ENCODE measurements at places on chromosomes 1 and 21.

- no peak for DNase-seq
Observed at GRCh38 chr1:32903991-32904785, 3.0 kb upstream of the TMEM54 start.

GRCh38 chr21:17636711-17637110 lies 24.0 kb upstream of the BTG3 start:
- no peak for DNase-seq

DNA sequence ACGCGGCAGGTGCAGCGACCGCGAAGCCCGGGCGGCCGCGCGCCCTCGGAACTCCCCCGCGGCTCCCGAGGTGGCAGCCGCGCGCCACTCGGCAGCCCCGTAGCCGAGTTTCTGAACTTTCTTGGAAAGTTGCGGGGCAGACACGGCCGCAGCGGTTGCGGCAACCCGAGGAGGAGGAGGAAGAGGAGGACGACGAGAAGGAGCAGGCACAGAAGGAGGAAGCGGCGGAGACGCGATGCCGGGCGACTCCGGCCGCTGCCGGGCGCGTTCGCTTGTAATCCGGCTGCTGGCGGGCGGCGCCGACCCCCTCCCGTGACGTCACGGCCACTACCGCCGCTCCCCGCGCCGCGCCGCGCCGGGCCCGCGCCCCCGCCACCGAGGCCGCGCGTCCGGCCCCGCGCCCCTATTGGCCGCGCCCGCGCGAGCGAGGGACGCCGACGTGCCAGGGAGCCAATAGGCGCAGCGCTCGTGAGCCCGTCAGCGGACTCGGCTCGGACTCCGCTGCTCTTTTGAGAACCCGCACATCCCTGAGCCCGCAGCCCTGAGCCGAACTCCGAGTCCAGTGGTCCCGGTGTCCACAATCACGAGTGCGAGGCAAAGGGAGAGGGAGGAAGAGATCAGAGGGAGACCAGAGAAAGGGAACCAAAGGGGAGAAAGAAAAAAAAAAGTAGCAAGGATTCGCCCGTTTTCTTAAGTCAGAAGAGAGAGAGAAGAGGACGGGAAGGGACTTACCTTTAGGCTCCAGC lies 736 bp upstream of the BARHL2 start:
- DNase-seq, result no peak

GRCh38 chr1:244436336-244437085 lies 15.2 kb downstream of the ADSS2 start:
- DNase-seq, result no peak

DNA sequence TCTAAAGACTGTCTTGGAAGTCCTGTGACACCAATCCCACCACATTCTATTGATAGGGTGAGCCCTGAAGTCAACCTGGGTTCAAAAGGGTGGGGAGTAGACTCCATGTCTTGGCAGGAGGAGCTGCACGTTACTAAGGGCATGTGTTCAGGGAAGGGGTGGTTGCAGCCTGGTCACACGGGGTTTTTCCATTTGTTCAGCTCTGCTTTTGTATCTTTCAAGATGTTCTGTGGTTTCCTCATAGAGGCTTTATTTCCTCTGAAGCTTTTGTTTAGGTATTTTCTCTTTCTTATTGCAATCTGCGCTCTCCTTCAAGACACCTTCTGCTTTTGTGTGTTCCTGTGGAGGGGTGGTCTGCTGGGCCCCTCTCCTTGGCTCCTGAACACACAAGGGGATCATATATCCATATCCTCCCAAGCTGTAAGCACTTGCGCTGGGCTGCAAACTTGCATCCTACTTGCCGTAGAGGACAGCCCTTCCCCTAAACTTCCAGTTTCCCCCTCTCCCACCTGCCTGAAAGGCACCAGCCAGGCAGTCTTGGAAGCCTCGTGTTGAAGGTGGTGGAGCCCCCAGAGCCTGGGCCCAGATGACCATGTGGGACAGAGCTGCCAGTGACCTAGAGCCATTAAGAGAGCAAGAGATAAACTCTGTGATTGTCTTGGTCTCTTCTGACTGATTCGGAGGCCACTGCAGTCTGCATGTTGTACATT lies 62.5 kb upstream of the TRAPPC10 start:
- no peak for DNase-seq

- no peak for DNase-seq
Observed at GRCh38 chr1:43524804-43525203, 5.9 kb upstream of the PTPRF start.

GRCh38 chr1:219883400-219884332 lies 44.7 kb downstream of the SLC30A10 start:
- no peak for DNase-seq

DNA sequence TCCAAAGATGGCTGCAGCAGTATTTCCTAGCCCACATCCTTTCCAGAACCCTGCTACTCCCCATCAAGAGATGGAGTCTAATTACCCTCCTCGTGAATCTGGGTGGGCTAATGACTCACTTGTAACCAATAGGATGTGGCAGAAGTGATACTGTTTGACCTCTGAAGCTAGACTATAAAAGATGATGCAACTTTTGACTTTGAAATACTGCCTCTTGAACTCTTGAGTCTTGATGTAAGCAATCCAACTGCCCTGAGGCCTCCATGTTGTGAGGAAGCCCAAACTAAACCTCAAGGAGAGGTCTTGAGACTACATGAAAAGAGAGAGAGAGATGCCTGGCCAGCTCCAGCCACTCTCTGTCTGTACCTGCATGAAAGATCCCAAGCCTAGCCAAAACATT lies 29.5 kb downstream of the LMO4 start:
- no peak for DNase-seq

DNA sequence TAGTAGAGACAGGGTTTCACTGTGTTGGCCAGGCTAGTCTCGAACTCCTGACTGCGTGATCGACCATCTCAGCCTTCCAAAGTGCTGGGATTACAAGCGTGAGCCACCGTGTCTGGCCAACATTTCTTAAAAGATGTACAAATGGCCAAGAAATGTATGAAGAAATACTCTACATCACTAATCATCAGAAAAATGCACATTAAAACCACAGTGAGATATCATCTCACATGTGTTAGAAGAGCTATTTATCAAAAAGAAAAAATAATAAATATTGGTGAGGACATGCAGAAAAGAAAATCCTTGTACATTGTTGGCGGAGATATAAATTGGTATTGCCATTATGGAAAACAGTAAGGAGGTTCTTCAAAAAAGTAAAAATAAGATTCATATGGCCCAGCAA lies 33.6 kb upstream of the TNFSF18 start:
- DNase-seq, result no peak

DNA sequence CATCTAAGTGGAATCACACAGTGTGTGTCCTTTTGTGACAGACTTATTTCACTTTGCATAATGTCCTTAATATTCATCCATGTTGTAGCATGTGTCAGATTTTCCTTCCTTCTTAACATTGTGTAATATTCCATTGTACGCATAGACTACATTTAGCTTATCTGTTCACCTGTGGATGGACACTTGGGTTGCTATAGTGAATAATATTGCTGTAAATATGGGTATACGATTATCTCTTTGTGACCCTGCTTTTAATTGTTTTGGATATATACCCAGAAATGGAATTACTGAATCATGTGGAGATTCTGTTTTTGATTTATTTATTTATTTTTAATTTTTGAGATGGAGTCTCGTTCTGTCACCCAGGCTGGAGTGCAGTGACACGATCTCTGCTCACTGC lies 63.0 kb upstream of the ATP5PO start:
- DNase-seq, result no peak

DNA sequence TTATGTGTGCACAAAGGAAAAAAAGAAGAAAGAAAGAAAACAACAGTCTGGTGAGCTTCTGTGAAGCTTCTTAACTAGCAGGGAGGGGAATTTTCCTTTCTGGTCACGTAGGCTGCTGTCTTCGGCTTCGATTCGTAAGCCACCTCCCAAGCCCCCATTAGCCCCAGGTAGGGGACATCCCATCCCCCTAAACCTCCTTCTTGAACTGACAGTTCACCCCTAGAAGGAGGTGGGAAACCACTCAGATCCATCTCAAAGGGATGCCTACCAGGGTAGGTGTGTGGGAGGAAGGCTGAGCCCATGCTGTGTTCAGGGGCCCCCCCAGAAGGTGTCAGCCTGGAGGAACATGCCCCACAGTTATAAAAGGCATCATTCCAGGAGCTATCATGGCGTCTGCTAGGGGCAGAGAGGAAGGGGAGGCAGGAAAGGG lies 25.8 kb downstream of the CD247 start:
- DNase-seq, result no peak

- no peak for DNase-seq
Observed at GRCh38 chr1:156898161-156898566, 4.6 kb downstream of the PEAR1 start.

DNA sequence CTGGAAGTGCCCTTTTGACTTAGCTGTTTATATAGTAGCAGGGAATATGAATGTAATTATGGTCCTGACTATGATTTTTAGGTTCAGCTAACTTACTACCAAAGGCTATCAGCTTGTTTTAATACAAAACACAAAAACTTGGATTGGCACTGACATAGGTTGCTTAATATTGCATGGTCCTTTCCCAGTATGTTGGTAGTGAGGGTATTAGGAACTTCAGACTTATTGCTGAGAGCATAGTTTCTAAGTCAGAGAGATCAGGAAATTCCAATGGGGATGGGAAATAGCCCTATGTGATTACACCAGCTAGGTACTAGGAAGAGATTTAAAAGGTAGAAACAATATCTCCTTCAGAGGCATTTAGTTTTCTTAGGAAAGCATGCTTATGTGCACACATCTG lies 7.7 kb downstream of the ARID1A start:
- DNase-seq, result no peak

DNA sequence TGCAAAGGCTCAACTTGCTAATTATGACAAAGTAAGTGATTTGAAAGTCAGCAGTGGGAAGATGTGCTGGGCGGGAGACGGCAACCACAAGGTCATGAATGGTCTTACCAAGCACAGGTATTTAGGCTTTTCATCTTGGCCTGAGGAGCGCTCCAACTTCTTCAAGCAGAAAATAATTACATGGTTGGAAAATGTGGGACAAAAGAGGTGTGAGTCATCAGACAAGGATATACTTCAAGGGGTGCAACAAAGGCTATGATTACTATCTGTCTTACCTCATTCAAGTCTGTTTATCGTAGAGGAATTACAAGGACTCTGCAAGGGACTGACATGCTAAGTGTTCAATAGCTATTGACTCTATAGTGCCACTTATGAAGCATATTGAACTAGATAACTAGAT lies 2005.7 kb downstream of the MRPL39 start:
- no peak for DNase-seq

DNA sequence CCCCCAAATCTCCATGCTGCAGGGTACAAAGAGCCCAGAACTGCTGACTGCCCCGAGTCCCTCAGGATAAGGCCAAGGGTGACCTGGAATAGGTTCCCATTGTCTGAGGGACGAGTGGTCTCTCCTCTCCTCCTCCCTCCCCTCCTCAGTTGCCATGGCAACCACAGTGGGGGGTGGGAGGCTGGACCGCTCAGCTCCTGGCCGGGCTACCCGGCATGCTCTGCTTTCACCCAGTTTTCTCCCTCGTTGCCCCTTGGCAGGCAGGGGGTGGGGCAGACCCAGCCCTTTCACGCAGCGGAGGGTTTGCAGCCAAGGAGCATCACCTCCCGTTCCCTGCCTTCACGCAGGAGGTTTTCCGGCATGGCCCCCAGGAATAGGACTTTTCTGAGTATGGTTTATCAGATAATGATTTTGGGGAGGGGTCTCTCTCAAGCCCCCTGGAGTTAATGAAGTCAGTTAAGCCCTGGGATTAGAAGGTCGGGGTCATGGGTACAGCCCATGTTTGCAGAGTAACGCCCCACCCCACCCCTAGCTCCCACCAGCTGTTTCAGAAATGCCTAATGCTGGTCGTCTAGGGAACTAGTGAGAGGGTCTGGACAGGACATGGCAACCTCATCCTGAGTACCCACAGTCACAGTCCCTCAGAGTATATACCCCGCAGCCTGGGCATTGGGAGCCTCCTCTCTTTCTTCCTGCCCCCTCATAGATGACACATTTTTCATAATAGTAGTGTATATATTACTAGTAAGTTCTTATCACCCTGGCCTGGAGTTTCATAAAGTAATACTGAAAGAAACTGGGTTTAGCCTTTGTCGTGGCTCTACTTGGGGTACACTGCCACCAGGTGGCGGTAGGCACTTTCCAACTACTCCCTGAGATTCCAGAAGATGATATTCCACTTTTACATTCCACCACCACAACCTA lies 20.7 kb downstream of the C1QB start:
- DNase-seq, result no peak

DNA sequence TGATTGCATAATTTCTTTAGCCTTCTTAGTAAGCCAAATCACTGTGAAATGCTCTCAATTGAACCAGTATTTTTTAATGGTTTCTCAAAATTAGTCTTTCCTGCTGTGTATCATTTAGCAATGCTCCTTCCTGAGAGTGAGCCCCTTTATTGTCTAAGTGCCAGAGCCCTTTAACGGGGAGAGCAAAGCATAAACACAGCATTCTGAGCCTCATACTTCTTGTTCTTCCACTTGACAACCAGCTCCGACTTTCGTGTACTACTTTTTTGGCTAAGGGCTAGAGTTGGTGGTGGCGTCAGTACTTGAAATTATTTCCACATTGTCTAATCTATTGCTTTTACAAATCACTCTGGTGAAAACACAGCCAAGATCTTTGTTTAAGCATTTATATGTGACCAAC lies 299.0 kb downstream of the TPR start:
- DNase-seq, result no peak

- no peak for DNase-seq
Observed at GRCh38 chr1:1462318-1462966, 9.1 kb upstream of the ATAD3B start.

DNA sequence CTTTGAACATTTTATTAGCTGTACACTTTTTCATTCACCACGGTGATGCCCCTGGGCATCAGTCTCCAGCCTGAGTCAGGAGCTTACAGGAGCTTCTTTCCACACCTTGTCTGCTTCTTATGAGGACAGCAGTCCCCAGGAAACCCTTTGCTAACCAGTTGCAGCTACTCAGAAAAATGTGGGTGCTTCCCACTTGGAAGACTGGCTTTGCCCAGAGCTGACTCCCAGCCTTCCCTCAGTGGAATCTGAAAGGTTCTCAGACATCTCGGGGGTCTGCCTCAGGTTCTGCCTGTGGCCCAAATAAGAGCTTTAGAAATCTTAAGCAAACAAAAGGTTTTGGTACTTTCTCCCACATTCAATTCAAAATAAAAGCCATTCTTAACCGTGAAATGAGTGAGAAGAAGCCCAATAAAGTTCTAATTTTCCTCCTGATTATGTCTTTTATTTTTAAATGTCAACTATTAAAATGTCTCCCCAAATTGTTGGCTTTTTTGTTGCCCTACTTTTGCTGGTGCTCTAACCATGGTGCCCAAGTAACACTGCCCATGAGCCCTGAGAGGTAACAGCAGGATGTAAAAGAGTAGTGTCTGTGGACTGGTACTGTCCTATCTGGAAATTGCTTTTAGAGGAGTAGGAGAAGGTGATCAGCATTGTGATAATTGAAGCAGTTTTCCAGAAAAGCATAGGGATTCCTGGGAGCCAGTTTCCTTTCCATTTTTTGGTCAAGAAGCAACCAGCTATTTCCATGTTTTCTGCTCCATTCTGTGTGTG lies 5.6 kb downstream of the C1orf53 start:
- DNase-seq, result no peak

DNA sequence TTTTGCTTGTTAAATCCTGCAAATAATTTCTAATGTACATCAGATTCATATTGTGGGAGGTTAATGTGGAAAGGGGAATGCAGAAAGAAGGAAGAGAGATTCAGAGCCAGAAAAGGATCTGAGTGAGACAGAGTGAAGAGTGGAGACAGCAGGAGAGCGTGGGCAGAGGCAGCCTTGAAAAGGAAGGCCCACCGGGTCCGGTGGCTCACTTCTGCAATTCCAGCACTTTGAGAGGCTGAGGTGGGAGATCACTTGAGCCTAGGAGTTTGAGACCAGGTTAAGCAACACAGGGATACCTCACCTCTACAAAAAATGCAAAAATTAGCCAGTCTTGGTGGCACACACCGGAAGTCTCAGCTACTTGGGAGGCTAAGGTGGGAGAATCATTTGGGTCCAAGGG lies 222.0 kb upstream of the RAB4A start:
- DNase-seq, result no peak

- DNase-seq, result no peak
Observed at GRCh38 chr1:246932366-246932700, 585 bp upstream of the AHCTF1 start.

All from activated naive CD4-positive, alpha-beta T cell (primary cell).